ENCODE measurements at places on chromosomes 4 and X. TPM values are rescaled to one million over a fixed set of nuclear protein-coding genes. Genes with fewer than 3 reads are reported as not detected.

NLGN3 gene
- 0.18 TPM for total RNA-seq

DNA sequence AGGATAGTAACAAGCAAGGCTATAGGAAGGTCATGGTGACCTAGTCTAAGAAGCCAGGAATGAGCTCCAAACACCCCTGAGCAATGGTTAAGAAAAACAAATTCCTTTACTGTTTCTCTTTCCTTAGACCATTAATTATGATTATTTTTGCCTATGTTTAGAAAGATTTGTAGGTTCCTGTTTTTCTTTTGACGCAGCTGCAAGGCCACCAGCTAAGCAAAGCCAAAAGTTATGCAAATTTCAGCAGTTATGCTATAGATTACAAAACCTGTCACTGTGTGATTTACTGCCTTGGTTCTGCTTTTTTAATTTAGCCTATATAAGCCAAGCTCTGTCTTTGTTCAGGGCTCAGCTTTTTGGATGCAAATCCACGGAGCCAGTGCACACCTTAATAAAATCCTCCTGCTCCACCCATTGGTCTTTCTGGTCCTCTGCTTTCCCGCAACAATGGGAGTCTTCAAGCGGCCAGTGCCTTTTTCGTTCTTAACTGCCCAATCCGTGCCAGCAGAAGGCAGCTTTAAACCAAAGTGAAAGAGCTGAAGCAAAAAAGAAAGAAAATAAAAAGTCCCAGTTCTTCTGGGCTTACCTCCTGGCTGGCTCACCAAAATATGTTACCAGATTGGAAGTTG lies 1.4 kb upstream of the CEP135 start:
- DNase-seq: peak; percentile 36

DNA sequence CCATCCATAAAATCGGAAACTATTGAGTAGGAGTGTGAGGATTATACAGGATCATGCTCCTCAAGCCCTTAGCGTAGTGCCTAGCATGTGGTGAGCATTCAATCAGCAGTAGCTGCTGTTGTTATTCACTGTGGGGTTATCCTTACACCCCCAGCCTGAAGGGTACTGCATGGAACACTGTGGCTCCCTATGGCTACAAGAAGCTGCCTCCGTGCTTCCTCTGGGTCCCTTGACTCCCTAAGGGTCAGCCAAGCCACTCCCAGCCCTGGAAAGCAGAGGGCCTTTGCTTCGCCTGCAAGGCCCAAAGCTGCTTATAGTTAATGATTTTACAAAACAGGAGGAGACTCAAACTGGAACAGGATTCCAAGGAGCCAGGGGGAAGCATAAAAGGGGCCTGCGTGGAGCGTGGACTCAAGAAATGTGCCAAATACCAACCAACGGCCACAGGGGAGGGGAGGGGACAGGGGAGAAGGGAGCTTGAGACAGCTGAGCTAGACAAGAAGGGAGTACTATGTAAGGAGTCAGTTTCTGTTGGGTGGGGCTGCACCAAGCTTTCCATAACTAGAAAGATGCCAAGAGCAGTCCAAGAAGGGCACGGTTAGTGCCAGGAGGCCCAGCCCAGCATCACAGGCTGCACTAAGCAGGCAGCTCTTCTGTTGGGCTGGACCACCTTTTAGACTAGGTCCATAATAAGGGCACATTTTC lies 15.9 kb downstream of the SEPTIN6 start:
- no peak for DNase-seq

DNA sequence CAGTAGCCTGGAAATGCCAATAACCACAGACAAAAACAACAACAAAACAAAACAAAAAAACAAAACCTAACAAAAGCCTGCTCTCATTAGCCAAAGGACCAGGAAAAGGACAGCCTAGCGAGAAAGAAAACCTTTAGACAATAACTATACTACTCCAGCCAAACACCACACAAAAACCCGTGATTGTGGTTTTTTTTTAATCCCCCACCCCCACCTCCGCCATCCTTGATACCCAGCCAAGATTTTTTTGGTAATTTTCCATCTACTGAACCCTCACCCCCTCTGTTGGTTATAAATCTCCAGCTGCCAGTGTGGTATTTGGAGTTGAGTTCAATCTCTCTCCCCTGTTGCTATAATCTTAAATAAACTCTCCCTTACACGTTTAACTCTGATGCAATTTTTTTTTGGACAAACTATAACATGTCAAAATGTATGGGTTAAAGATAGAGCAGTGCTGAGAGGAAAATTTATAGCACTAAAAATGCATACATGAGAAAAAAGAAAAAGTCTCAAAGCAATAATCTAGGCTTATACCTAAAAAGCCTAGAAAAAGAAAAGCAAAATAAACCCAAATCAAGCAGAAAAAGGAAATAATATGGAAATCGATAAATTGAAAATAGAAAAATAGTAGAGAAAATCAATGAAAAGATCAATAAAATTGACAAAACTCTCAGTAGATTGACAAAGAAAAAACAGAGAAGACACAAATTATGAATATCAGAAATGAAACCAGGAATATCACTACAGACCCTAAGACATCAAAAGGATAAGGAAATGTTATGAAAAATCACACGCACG lies 83.7 kb downstream of the NAT8L start:
- DNase-seq: no peak

GRCh38 chrX:118205421-118206395 lies 89.1 kb upstream of the KLHL13 start:
- DNase-seq: no peak

GRCh38 chr4:140066031-140066930 lies 87.7 kb downstream of the MAML3 start:
- no peak for DNase-seq

GRCh38 chr4:48195374-48195773 lies 61.3 kb upstream of the TXK start:
- peak; percentile 12 for DNase-seq

GPRASP1 gene
- 1.7 TPM for total RNA-seq

GRCh38 chr4:154928640-154929257 lies 147.7 kb downstream of the RBM46 start:
- DNase-seq: peak; percentile 55

DNA sequence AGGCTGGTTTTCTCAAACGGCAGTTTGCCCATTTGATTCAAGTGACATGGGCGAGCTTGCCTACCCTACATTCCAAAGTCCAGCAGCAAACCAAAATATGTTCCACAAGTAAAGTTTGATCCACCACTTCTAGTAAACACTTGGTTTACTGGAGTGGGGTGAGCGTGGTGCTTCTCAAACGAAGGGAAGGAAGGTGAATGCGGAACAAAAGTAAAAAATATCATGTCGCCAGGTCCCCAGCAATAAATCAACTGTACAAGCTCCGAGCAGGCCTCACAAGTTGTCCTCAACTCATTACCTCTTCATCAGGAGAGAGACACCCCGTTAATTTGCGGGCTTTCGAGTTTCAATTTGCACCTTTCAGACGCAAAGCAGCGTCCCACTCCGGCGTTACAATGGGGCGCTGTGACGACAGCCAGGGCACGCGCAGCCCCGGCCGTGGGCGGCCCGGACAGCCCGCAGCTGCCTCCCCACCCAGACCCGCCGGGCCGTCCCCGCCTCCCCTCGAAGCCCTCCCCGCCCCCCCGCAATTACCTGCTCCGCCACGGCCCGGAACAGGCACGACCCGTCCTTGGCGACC lies 1.0 kb downstream of the OTUD4 start:
- peak; percentile 49 for DNase-seq

SRPX gene
- total RNA-seq: 39.2 TPM

DNA sequence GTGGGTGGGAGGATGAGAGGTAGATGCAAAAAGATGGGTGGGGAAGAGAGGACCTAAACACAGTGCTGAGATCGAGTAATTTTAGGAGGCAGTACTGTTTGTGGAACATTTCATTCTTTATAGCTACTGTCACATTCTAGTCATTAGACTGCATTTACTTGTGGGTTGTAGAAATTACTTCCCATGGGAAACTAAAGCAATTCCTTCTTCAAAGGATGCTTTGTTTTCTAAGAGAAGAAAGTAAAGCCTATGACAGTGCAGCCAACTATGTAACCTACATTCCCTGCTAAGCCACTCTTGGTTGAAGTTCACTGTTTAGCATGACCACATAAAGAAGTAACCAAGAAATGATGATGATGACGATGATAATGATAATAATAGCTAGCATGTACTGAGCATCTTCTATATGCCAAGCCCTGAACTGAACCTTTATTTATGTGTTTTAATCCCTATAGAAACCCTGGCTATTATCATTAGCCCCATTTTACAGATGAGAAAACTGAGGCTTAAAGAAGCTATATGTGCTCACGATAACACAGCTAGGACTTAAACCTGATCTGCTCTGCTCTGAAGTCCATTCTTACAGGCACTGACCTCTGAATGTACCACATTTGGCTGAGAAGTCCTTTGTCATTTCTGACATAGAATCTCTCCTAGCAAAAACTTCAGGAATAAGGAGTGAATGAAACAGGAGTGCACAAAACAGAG lies 114.5 kb upstream of the KIT start:
- DNase-seq: peak; percentile 94

SSX4B gene
- not detected for total RNA-seq

DNA sequence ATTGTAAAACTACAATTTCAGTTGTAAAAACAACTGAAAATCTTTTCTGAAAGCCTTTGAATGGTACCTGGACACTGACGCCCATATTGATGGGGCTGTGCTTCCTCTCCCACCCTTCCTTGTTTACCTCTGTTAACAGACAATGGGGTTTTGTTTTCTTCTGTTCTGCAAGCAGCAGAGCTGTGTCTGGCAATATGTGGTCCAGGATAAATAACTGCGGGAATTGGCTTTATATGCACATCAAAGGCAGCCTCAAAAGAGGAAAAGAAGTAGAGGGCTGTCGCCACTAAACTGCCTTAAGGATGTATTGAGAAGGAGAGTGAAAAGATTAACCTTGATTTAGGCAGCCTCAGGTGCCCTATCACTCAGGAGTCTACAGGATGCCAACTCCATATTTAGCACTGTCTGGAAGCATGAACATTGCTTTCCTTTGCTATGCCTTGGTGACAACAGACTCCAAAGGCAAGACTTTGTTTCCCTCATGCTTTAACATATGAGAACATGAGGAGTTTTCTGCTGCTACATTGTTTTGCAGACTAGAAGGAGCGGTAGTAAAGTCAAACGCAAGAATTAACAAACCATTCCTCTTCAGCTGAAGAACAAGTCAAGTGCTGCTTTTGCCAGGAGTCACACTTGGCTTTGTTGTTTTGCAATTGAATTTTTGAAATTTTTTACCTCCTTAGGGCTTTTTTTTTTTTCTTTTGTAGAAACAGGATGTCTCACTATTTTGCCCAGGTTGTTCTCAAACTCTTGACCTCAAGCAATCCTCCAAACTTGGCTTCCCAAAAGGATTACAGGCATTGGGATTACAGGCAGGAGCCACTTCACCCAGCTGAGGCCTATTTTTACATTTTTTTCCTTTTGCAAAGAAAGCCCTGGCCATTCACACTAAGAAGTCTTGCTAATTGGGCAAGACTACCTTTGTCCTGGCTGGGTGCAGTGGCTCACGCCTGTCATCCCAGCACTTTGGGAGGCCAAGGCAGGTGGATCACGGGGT lies 3.0 kb downstream of the IL21 start:
- no peak for DNase-seq
